Mesenteric fat pad (tissue), 1 donor: ENCODE measurements at places on chromosomes 16 and 17. TPM values are rescaled to one million over a fixed set of nuclear protein-coding genes. Genes with fewer than 3 reads are reported as not detected.
A peak's percentile ranks its signal among the peaks of the same experiment; 100 is the strongest.

- no peak for DNase-seq
These were observed 65.0 kb downstream of the C17orf58 start for GRCh38 chr17:67931227-67931626.

DNA sequence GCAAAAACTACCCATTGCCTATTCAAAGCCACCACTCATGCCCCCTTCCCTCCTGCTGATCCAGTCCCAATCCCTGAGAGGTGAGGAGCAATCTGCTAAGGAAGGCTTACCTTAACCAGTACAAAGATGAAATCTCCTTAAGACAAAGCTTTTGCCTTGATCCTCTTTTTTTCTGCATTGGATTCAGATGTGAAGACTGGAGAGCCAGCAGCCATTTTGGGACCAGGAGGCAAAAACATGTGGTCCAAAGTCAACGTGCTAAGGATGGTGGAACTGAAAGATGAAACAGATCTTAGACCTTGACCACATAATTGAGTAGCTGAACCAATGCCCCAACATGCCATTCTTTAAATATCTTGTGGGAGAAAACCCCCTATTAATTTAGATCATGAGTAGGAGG lies 171.4 kb downstream of the IRX5 start:
- DNase-seq: no peak

- DNase-seq: no peak
These were observed 89.9 kb downstream of the ABR start for GRCh38 chr17:1089915-1090314.

DNA sequence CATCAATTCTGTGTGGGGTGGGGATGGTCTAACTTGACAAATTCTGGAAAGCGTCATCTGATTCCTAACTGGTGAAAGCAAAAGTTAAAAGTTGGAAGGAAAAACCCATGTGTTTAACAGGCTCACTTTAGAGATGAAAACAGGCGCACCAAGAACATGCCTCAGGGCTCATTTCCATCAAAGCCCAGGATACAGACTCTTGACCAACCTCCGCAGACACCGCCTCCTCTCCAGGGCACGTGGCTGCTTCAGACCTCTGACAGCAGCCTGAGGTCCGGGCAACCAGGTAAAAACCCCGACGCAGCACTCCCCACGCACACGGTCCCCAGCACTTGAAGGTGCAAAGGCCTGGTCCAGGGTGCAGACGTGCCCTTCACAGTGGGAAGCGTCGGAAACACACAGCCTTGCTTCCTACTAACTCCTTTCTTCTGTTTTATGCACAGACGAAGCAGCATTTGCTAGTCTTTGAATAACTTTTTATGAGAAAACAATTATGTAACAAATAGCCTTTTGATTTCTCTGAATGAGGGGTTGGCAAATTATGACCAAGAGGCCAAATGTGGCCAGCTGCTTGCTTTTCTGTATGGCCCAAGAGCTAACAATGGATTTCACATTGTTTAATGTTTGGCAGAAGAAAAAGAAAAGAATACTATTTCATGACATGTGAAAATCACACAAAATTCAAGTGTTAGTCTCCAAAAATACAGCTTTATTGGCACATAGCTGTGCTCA lies 44.2 kb upstream of the TRAP1 start:
- DNase-seq: no peak

DNA sequence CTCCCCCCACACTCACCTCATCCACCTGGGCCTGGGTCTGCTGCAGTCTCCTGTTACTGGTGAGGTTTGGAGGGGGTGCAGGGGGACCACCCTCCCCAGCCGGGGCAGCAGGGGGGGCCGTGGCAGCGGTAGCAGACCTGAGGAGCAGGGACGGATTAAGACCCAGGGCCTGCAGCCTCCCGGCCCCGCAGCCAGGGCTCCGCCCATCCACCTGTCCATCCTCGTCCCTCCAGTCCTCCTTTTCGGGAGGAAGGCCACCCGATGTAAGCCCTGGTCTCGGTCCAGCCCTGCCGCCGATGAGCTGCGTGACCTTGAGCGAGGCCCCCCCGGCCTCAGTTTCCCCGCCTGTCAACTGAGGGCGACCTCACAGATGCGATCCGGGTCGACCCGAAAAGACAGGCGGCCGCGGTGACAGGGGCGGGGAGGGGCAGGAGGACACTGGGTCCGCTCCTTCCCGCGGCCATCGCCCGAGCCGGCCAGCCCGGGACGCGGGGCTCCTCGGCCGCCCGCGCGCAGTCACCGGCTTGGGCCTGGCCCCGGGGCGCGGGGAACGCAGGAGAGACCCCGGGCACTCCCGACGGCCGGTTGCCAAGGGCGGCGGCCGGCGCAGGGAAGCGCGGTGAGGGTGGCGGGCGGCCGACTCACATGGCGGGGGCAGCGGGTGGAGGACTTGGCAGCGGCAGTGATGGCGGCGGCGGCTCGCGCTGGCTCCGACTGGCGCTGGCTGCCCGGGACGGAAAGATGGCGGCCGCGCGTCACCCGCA lies at the start of gene VAMP2:
Gene VAMP2 (minus strand): TSS at position 716 of the 764 bp plus-strand sequence. CDS start 69 bp downstream, at position 647.
- DNase-seq: peak; percentile 96

- DNase-seq: no peak
These were observed 46.6 kb downstream of the PIK3R5 start for GRCh38 chr17:8918807-8919465.

DNA sequence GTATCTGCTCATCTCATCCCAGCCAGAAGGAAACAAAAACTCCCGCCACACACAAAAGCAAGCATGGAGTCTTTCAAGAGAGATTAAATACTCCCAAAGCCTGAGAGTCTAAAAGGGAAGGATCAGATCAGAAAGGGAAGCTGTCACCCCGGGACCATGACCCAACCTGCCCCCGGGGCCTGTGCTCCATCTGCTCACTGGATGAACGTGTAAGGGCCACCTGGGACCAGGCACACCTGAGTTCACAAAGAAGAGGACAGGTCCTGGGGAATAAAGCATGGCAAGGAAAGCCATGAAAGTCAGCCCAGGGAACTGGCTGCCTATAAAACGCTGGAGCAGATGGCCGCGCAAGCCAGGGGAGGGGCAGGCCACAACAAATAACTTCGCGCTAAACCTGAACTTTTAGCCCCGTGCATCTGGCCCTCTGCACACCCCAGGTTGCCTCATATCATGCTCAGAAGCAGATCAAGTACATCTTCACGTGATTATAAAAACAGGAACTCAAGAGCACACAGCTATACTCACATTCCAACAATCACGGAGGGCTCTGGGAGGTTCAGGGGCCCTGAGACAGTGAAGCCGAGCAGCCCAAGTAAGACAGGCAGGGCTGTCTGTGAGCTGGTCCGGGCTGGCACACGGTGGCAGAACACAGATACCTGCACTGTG lies 3.4 kb downstream of the TMEM11 start:
- DNase-seq: no peak

DNA sequence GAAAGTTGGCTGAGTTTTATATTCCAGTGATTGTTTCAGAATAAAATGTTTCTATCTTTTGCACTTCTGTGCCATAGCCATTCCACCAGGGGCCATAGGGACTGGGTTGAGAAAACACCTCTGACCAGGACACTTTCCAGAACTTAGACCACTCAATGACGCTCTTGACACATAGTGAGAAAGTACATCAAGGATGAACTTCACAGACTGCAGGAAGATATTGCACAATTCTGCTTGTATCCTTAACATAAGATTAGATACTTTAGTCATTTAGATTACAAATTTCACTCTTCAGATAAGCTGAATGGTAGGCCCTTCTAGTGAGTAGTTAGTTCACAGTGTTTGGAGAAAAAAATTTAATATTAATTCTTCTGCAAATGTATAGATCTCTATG lies 13.0 kb upstream of the MPHOSPH6 start:
- DNase-seq: no peak

- DNase-seq: no peak
These were observed 5.1 kb upstream of the C17orf113 start for GRCh38 chr17:42055496-42055895.

DNA sequence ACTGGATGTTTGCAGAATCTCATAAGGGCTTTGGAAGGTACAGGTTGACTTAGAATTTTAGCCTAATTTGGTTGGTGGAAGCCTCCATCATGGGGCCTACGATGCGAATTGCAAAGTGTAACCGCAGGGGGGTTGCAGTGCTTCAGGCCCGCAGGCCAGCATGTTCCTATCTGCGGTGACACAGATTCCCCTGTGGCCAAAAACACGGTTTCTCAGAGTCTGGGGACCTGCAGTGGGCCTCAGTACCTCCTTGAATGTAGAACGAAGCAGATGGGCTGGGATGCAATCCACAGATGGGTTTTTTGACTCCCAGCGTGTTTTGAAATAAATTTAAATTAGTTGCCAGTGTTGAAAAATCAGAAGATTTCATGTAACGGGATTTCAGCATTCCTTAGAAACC lies 34.7 kb downstream of the KIAA0513 start:
- no peak for DNase-seq

DNA sequence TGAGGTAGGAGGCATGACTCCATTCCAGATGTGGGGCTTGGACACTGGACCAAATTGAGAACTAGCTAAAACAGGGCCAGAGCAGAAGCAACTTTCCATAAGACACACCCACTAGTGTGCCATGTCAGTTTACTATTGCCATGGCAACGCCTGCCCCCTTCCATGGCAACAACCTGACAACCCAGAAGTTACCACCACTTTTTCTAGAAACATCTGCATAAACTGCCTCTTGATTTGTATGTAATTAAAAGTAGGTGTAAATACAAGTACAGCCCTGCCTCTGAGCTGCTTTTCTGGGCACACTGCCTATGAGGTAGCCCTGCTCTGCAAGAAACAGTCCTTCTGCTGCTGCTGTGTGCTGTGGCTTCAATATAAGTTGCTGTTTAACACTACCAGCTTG lies 19.5 kb upstream of the SCNN1B start:
- DNase-seq: no peak

DNA sequence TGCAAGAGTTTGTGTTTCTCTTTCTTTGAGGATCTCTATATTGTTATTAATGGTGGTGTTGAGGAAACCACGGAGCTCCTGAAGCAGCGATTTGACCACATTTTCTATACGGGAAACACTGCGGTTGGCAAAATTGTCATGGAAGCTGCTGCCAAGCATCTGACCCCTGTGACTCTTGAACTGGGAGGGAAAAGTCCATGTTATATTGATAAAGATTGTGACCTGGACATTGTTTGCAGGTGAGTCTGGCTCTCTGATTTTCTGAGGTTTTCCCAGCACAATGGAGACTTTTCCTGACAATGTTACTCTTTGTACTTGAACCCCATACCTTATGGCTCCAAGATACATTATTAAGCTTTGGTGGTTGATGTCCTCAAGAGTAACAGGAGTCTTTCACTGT lies 7.8 kb downstream of the ALDH3A2 start:
- DNase-seq: no peak

- DNase-seq: no peak
These were observed 271.2 kb downstream of the NTN1 start for GRCh38 chr17:9292561-9292941.

DNA sequence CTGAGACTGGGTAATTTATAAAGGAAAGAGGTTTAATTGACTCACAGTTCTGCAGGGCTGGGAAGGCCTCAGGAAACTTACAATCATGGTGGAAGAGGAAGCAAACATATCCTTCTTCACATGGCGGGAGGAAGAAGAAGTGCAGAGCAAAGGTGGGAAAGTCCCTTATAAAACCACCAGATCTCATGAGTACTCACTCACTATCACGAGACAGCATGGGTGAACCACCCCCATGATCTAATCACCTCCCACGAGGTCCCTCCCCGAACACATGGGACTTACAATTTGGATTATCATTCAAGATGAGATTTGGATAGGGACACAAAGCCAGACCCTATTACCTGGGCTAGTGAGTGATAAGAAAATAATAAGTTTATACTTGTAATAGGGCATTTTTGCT lies 70.6 kb upstream of the HS3ST2 start:
- no peak for DNase-seq

- DNase-seq: no peak
These were observed 27.8 kb downstream of the ADAM11 start for GRCh38 chr17:44786551-44787081.

DNA sequence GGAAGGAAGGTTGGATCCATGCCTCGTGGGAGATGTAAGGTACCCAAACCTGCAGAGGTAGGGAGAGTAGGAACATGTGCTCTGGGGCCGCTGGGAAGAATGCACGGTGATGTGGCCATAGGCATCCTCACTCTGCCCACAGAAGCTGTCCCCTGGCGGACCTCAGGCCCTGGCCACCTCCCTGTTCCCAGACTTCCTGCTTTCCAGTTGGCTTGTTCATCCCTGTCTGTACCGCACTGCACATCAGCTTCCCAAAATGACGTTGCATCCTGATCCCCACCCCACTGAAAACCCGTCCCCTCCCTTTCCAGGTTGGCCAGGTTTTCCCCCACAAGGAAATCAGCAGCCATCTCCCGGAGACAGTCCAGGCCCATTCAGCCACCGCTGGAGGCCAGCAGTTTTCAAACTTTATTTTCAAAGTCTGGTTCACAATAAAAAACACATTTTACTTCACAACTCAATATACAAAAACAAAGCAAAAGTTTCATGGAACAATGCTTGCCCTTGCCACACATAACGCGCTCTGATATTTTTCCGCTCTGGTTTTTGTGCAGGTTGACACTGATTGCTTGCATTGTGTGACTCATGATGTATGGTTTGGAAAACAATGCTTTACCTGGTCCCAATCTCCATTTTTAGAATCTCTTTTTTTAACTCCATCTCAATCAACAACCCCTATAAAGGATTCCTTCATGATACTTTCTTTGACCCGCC lies 143.0 kb downstream of the GAS7 start:
- no peak for DNase-seq

GRCh38 chr16:56202036-56202435 lies 10.7 kb downstream of the GNAO1 start:
- DNase-seq: no peak

DNA sequence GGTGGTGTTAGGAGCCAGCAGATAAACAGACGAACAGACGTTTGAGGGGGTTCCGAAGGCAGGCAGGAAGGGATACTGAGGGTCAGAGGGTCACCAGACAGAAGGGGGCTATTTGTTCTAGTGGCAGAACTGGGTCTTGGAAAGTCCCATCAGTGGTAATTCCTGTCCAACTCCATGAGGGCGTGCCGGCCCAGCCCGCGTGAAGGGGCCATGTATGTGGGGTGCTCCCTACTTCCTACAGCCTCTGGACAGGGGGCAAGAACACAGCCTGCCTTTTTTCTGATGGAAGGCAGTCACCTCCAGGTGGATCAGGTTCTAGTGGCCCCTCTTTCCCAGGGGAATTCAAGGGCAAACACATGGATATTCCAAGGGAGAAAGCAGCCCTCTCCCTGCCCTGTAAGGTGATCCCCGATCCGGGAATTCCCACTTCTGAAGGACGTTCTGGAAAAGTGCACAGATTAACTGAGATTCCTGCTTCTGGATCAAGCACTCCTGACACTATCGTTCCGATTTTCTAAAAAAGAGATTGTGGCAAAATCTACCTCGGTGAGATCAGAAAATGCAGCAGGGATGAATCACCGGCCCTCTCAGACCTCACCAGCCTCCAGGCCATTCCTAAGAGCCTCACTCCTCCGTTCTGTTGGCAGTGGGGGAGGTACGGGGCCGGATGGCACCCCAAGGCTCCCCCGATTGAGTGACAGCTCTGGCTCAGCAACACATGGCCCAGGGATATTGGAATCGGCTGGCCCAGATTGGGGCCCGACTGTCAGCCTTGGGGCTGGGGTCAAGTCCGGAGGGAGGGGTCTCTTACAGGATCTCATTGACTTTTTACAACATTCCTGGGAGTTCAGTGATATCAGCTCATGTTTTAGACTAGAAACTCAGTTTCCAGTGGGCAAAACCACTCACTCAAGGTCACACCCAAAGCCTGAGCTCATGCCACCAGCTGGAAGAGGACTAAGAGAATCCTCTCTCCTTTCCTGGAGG lies 12.4 kb downstream of the STX1B start:
- no peak for DNase-seq

Gene COA3
- total RNA-seq: 56.7 TPM

Gene KCTD19
- total RNA-seq: not detected

Gene SEPTIN1
- 2.3 TPM for total RNA-seq

Gene HSPB9
- not detected for total RNA-seq

Gene CBX8
- 7.5 TPM for total RNA-seq

Gene TEX19
- total RNA-seq: not detected

Gene ZNF750
- 0.26 TPM for total RNA-seq
